ENCODE measurements at places on chromosomes 3 and 15.

DNA sequence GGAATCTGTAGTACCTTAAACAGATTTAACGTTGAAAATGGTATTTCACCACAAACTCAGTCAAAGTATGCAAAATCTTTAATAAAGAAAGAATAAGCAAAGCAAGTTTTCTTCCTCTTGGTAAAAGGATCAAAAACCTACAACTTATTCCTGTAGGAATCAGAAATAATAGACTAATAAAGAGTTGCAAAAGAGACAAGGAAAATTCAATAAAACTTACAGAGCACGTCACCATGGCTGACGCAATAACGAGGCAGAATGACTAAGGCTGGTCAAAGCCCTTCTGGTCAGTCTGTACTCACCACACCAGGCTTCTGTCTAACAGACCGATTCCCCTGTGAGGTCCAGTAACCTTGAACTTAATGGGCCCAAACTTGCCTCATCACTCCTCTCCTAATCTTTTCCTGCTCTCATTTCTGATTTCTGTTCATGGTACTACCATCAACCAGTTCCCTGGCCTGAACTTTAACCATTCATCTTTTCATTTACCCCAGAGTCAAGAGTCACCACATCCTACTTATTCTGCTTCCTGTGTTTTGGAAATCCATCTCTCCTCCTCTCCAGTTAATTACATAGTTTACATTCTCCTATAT, 5.0 kb downstream of the MASP1 start:
- no peak for DNase-seq

DNA sequence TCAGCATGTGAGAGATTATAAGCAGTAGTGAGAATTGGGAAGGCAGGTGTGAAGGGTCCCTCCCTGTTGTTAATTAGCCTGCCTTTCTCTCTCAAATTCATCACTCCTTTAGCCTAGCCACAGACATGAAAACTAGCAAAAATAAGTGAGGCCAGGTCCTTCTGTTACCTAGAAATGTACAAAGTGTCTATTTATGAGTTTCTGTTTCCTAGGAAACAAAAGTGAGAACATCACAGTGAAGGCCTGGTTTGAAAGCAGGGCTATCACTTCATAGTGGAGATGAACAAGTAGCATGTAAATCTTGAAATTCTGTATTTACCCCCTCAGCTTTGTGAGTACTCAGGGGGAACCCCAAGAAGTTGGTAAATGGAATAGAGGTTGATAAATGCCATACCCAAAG, 78.2 kb upstream of the UMPS start:
- no peak for DNase-seq

- peak; percentile 18 for DNase-seq
Measured at GRCh38 chr3:3127432-3128010, 781 bp downstream of the TRNT1 start.

DNA sequence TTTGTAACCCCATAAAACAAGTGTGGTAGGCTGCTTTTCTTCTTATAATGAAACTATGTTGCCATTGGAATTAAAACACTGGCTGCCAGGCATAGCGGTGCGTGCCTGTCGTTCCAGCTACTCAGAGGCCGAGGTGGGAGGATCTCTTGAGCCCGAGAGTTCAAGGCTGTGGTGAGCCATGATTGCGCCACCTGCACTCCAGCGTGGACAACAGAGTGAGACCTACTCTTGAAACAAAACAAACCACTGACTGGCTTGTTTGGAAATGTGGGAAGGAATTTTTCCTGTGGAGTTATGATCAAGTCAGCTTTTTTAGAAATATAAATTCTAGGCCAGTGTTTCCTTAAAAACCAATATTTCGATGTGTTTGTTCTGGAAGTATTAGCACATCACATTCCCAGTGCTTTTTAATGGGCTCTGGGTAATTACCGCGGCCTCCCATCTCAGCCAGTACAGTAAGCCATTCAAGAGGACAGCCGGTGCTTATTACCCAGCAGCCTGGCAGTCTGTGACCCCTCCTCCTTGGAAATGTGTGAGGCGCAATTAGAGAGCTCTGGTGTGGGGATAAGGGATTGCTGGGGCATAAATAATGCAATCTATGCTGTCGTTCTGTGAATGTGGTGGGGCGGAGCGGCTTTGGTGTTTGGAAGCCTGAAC, 58.3 kb upstream of the TRAK1 start:
- DNase-seq, result no peak

DNA sequence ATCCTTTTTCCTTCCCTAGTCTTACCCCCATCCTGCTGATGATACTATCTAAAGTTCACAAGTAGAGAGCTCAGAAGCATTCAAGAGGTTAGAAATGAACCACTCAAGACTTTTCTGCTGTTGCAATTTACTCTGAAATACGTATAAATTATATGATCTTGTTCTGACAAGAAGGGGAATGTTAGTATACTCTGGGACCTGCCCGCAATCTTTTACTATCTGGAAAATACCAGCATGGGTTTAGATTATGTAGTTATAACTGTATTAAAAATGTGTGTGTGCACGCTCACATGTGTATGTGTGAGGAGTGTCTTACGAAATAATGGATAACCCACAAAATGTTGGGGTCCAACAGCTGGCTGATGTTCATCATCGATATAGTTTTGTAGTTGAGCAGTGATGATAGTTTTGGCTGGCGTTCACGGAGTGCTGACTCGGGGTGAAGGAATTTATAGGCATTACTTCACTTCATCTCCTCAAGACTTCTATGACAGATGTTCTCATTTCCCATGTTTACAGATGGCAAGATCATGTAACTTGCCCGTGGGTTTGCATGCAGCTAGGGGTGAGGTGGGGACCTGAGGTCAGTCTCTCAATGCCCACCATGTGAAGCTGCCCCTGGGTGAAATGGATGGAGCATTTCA, 297.5 kb upstream of the LYSMD4 start:
- DNase-seq, result no peak

DNA sequence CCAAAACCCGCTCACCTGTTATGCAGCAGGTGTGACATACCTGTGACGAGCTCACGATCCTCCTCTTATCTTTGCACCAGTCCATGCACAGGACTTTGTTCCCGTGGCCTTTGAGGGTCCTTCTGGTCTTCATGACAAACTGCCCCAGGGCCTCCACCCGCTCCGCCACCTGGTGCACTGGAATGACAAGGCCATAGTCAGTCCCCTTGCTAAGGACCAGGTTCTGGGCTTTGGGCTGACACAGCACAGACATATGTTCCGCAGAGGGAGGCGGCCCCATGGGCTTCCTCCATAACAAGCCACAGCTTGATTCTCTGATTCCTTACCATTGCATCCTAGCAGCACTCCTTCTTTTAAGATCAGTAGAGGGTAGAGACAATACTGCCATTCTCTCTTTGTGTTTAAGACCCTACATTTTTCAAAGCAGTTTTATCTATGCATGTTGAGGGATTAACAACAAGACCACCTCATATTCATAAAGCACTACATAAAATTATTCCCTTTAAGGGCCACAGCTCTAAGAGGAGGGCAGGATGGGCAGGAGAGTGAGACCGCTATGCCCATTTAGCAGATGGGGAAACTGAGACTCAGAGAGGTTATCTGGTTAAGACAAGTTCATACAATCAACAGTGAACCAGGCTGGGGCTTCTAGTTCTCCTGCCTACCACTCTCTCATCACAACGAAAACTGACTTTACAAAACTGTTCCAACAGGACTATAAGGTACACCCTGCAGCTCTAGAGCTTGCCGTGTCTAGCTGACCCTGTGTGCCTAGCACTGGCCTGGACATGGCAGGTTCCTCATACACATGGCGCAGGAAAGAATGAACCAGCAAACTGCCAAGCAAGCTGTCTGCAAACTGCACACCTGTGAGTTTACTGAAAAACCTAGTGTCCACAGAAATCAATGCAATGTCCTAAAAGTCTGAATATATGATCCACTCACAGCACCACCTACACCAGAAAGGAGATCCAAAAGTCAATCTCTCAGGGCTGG, 37.0 kb downstream of the GNB5 start:
- DNase-seq, result no peak

DNA sequence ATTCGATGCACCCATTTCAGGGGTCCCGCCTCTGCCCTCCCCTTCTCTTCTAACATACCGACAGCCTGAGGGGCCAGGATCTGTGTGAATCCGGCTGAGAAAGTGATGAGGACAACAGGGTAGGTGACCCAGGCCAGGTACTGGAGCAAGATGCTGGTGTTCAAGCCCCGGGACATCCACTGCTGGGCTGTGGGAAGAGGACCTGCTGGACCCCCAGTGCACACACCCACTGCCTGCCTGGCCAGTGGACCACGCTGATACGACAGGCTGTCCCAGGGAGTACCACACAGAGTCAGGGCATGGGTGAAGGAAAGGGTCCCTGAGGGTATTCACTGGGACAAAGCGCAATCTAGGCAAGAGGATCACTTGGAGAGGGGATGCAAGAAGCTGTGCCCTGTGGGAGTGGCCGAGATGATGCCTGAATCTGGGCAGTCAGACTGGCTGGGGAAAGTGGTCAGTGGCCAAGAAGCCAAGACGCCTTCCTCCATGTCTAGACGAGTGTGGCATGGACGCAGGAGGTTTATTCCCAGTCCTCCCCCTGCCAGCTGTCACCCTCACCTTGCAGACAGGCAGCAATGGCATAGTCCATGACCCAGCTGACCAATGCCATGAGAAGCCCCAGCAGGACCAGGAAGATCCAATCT, 3.2 kb downstream of the CLCN2 start:
- DNase-seq, result no peak

GRCh38 chr3:123291404-123291803, 89.7 kb downstream of the SEC22A start:
- no peak for DNase-seq

DNA sequence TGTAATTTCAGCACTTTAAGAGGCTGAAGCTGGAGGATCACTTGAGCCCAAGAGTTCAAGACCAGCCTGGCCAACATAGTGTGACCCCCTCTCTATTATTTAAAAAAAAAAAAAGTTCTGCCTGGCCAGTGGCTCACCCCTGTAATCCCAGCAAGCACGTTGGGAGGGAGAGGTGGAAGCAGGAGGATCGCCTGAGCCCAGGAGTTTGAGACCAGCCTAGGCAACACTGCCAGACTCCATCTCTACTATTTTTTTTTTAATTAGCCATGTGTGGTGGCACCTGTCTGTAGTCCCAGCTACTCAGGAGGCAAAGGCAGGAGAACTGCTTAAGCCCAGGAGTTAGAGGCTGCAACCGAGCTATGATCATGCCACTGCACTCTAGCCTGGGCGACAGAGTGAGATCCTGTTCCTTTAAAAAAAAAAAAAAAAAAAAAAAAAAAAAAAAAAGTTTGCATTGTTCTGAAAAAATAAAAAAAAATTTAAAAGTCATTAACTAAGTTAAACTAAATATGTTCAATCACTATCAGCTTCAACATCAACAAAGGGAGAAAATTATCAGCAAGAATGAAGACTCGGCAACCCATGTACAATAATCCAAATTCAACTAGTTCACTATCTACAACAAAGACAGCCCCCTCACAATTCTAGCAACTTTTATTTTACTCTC, 1.9 kb downstream of the RAF1 start:
- no peak for DNase-seq

GRCh38 chr3:15341030-15341726, 8.8 kb upstream of the SH3BP5 start:
- no peak for DNase-seq

DNA sequence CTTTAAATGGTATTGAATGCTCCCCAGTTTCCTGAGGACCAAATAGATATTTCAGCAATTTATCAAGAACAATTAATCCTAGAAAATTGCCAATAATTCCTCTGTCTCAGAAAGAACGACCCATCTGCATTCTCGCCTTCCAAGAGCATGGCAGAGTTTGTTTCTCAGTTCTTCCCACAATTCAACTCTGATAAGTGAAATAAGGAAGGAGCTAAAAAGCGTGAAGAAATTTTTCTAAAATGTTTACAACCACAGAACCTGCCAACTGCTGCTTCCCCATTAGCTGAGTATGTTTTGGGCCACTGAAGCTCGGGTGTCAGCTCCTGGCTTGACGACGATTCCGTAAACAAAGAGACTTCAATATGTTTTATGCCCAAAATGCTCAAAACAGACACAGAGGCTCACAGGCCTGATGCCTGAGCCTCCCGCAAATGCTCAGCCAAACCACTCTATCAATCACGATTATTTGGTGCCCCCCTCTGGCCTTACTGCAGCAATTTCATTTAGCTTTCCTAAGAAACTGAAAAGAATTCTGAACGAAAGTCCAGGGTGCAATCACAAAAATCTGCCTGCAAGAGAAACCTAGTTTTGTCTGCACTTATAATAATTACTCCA, 259.2 kb upstream of the CCDC54 start:
- DNase-seq, result peak; percentile 29

GRCh38 chr3:264394-265156, 68.0 kb downstream of the CHL1 start:
- DNase-seq, result no peak

GRCh38 chr3:81602781-81603180, 158.7 kb downstream of the GBE1 start:
- no peak for DNase-seq

Data from GM10248 (cell line).